ENCODE measurements at places on chromosomes 3 and 15. TPM values are rescaled to one million over a fixed set of nuclear protein-coding genes. Genes with fewer than 3 reads are reported as not detected.

GRCh38 chr15:100580414-100580813, 21.6 kb downstream of the LINS1 start:
- no peak for DNase-seq

The PARP15 gene
- 0.29 TPM for total RNA-seq

The P4HTM gene
- total RNA-seq: 35.0 TPM

- DNase-seq: no peak
Measured at GRCh38 chr3:24551626-24552025, 57.0 kb upstream of the THRB start.
